Stimulated activated CD8-positive, alpha-beta memory T cell treated with anti-CD3 and anti-CD28 coated beads, Interleukin-15, amount 100 ng/mL, for 24 hours (primary cell): ENCODE measurements at places on chromosomes 11 and 22.

DNA sequence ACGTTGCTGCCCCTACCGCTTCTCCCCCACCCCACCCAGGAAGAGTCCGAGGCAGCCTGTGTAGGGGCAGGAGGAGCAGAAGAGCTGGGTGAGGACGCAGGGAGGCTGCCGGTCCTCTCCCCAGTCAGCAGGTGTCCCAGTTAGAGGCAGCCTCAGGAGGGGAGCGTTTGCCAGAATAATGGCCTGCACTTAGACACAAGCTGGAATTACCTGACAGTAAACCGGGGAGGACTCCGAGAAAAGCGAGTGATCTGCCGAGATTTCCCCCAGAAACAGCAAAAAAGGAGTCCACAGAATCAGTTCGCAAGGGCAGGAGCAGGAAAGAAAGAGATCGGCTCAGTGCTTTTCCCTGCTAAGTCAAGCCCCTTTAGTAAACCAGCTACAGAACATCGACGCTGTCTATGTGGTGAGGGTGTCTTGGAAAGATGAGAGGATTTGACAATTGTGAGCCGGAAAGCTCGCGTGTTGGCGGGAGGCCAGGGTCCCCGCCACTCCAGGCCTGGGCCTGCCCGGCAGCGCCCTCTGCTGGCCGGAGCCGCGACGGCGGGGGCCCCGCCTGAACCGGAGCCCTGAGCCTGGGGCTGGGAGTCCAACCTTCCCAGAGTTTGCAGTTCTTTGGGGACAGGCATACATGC is 17.7 kb upstream of the THRSP start:
- DNase-seq = peak; percentile 77

- DNase-seq = no peak
Observed at GRCh38 chr22:31275018-31275417, 17.3 kb downstream of the PIK3IP1 start.

GRCh38 chr11:13347901-13348300 is 70.3 kb downstream of the BMAL1 start:
- DNase-seq = no peak

- DNase-seq = no peak
Observed at GRCh38 chr11:76629116-76629852, 41.3 kb downstream of the LRRC32 start.

- DNase-seq = no peak
Observed at GRCh38 chr11:18772211-18772610, 19.4 kb downstream of the PTPN5 start.

- no peak for DNase-seq
Observed at GRCh38 chr11:101516546-101516945, 67.3 kb downstream of the TRPC6 start.

- no peak for DNase-seq
Observed at GRCh38 chr11:2213384-2213842, 41.8 kb upstream of the TH start.

DNA sequence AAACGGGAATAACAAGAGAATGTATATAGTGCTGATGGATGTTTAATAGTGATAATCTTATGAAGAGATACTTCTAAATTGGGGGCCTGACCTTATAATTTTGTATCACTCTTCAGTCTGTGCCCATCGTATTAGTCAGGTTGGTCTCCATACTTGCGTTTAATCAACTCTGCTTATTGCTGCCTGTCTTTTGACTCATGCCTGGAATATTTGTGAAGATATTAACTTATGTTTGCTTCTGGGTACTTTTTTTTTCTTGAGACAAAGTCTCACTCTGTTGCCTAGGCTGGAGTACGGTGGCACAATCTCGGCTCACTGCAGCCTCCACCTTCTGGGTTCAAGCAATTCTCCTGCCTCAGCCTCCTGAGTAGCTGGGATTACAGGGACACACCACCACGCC is 24.0 kb downstream of the TMEM135 start:
- DNase-seq = no peak

GRCh38 chr11:126988655-126989054 is 11.9 kb downstream of the KIRREL3 start:
- no peak for DNase-seq

DNA sequence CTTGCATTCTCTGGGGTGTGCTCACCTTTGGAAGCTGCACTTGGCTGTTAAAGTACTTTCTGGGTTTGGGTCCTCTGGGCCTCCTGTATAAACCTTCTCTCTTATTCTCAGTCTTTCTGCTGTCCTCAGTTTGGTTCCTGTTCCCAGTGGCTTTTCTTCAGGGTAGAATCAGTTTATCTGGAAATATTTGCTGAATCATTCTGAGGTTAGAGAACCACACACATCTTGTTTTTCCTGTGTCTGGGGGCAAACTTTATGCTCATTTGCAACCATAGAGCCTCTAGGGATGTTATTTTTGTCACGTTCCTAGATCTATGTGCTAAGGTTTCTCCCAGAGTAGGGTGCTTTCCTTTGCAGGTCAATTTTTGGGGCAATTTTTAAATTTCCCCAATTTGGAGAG is 224.3 kb upstream of the C11orf87 start:
- no peak for DNase-seq

GRCh38 chr22:46795140-46795539 is 32.7 kb downstream of the TBC1D22A start:
- DNase-seq = no peak

DNA sequence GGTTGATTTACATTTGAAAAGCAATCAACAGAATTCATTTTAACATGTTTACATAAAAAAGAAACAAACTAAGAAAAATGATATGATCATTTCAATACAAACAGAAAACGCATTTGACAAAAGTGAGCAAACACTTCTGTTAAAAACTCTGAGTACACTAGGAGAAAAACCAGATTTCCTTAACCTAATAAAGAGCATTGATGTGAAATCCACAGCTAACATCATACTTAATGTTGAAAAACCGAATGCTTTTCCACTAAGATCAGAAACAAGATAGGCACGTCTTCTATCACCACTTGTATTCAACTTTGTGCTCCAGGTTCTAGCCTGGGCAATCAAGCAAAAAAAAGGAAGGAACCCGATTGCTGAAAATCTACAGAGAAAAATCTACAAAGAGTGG is 227.6 kb downstream of the SBF2 start:
- no peak for DNase-seq

DNA sequence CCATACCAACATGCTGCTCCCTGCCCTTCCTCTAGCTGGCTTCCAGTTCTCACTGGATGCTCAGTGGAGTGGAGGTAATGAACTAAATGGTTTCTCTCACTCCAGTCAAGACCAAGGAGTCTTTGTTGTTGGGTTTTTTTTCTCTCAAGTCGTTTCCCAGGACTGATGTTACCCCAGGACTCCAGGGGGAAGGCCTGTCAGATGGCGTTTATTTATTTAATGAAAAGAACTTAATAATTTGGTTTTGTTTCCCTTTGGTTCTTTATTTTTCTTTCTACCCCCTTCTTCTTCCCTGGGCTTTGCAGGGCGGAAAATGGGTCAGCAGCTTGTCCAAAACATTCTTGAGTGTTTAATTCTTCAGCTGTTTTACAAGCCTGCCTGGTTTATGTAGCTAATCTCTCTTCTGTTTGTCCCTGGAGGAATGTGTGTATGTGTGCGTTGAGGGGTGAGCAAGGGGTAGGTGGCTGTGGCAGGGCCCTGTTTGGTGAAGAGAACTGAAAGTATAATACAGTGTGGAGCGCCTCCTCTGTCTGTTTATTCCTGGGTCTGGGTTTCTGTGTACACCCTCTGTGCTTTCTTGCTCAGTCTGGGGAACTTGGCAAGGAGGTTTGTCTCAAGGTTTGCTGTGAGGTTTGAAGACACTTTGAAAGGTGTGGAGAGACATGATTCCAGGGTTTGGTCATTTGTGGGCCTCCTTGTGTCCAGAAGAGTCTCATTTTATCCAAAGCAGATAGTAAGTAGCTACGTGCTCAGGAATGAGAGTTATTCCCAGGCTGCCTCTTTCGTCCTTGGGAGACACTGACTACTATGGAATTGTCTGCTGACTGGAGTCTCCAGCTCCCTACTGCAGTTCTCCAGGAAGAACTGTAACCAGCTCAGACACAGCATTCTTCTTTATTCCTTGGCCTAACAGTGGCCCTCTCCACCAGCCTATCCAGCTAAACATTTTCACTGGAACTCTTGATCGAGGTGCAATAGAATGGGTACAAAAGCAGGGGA is 175.5 kb downstream of the ADAMTS15 start:
- DNase-seq = no peak

DNA sequence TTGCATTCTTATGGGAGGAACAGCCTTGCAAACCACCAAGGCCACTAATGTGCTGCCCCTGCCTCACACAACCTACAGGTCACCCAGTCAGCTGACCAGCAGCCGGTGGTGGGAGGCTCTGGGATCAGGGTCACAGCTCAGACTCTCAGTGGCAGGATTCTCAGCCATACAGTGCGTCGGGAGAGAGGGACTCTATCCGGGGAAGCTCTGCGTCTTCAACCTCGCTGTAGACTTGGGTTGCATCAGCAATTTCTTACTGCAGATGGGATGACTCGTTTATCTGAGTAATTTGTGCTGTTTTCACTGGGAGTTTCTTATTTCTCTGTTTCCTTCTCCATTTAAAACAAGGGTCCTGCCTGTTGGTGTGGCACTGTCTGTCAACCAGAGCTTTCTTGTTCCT is 257.7 kb downstream of the TBC1D22A start:
- no peak for DNase-seq

DNA sequence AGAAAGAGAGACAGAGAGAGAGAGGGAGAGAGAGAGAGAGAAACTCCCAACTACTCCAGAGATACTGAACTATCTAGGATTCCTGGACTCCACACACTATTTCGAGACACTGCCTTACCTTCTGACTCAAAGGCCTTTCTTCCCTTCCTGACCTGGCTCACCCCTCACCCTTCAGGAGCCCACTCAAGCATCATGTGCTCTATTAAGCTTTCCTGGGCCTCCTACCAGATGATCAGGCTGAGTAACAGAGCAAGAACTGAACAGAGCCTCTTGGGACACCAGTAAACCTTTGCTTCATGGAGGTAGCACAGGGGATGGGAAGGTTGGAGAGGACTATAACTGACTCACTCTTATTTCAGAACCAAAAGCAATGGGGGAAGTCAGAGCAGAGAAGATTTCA is 31.4 kb downstream of the PLEKHA7 start:
- DNase-seq = no peak

GRCh38 chr11:64793271-64794160 is 9.5 kb downstream of the MAP4K2 start:
- DNase-seq = no peak

- no peak for DNase-seq
Observed at GRCh38 chr11:124876818-124877630, 11.8 kb downstream of the ROBO3 start.

GRCh38 chr11:78021611-78022010 is 1.5 kb downstream of the KCTD14 start:
- DNase-seq = no peak

DNA sequence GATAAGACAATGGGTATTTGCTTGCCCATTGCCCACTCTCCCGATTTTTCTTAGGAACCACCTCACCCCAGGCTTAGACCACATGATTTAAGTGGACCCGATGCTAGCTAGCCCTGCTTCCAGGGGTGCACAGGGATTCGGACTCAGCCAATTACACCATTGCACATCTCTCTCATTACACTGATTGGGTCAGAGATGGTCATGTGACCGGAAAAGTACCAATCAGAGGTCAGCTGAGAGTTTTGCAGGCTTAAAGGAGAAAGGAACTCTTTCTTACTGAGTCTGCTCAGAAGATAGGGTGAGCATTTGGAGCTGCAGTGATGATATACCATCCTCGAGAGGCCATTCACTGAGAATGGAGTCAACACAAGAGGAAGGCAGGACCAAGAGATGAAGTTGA is 12.2 kb upstream of the ANKK1 start:
- no peak for DNase-seq

GRCh38 chr11:120028897-120029258 is 109.0 kb downstream of the TRIM29 start:
- no peak for DNase-seq

DNA sequence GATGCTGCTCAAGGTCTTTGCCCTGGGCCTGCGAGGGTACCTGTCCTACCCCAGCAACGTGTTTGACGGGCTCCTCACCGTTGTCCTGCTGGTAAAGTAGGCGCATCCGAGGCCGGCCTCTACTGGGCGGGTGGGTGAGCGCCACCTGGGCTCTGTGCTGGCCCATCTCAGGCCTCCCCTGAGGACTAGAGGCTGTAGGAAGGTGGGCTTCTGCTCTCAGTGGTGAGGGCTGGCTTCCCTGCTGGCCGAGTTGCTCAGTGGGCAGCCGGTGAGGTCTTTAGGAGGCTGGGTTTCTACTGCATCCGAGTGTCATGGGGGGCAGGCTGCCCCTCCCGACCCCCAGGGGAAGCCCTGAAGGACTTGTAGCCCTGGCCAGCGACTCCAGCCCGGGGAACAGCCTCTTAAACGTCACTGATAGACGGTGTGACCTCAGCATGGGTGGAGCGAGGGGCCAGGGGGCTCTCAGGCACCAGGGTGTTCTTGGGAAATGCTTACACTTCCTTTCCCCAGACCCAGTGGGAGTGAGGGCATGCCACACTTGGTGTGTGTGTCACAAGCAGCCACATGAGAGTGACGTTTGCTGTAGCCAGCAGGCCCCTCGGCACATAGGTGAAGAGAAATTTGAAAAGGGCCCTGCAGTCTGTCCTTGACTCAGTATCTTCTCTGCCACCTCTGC is 30.3 kb downstream of the TPCN2 start:
- DNase-seq = no peak

DNA sequence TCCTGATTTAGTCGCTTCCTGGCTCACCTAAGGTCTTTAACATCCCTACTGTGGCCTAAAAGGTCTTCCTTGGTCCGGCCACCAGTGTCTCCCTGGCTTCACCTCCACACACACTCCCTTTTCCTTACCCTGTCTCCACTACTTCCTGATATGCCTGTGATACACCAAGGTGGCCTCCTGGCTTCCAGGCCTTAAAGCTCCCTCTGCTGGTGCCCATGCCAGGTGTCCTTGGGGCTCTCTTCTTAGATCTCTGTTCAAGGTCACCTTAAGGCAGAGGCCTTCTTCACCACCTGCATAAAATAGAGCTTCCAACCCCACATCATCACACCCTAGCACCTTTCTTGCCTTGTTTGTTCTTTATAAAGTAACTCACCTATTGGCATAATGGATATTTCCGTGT is 787.7 kb downstream of the NTM start:
- DNase-seq = no peak

DNA sequence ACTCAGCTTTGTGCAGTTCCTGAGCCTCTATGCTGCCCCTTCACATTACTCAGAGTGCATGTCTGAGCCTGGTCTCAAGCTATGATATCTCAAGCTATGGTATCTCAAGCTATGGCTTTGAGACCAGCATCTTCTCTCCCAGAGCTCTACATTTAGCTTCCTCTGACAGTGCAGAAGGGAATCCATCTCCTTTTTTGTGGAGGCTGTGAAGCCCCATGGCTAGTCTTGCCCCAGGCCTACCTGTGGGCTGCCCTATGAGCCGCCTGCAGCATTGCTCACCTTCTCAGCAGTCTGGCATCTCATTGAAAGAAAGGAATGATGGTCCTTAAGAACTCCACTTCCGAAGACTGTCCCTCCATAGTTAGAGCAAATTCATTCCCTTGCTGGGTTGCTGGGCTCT is 12.6 kb downstream of the PGAP2 start:
- no peak for DNase-seq

- DNase-seq = no peak
Observed at GRCh38 chr11:65549096-65549495, 9.1 kb downstream of the LTBP3 start.

GRCh38 chr11:72112978-72113808 is 698 bp upstream of the ANAPC15 start:
- no peak for DNase-seq
